Stimulated activated CD4-positive, alpha-beta T cell treated with anti-CD3 and anti-CD28 coated beads, TNF-alpha, amount 100 ng/mL, for 4 hours (primary cell): ENCODE measurements at places on chromosomes 5 and 9.

GRCh38 chr9:36407122-36407723 lies 7.2 kb upstream of the RNF38 start:
- peak; percentile 40 for DNase-seq

DNA sequence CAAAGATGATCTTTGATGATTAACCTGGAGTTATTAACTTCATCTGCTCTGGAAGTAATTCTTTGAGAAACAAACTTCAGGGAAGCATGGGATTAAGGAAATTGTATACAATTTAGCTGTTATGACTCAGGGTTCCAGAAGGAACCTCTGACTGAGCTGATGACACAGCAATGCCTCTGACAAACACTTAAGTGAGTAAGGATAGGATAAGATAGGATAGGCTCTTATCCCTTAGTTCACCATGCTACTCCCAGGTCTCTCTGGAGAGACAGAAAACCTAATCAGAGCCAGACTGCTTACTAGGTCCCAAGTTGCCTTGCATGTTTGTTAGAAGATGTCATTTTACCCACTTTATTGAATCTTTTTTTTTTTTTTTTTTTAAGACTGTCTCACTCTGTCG lies 12.6 kb upstream of the TMEM38B start:
- DNase-seq: no peak

GRCh38 chr9:108133101-108133500 lies 643.5 kb upstream of the KLF4 start:
- DNase-seq: no peak

DNA sequence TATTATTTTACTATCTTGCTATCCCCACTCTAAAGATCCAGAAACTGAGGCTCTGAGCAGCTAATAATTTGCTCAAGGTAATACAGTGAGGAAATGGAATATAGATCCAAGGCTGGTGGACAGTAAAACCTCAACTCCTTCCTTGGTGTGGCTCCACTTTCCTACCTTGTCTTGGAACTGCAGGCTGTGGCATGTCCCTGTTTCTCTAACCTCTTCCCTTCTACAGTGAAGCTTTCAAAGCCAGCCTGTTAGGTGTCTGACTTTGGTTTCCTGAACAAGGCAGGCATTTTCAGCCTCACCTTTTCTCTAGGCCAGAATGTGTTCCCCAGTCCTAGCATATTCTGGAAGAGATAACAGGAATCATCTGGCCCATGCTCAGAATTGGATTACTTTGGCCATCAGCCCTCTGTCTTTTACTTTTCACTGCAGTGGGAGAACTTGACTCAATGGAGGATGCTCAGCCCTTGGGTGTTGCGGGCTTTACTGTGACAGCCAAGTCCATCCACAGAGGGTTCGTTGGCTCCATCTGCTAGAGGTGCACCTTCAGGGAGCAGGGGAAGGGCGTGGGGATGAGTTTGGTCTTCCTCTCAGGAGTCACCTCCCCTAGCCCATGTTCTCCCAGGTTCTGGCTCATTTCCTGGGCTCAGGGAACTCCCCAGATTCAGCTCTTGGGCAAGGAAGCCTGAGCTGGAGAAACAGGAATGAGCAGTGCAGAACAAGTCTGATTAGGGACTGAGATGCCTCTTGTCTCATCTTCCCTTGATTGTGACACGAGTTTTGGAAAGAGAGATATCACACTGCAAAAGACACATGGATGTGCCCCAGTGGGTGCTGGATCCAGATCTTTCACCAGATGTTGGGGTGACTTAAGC lies 1.1 kb downstream of the NIPAL4 start:
- no peak for DNase-seq

- no peak for DNase-seq
Measured at GRCh38 chr5:56152437-56152836, 80.7 kb downstream of the ANKRD55 start.

DNA sequence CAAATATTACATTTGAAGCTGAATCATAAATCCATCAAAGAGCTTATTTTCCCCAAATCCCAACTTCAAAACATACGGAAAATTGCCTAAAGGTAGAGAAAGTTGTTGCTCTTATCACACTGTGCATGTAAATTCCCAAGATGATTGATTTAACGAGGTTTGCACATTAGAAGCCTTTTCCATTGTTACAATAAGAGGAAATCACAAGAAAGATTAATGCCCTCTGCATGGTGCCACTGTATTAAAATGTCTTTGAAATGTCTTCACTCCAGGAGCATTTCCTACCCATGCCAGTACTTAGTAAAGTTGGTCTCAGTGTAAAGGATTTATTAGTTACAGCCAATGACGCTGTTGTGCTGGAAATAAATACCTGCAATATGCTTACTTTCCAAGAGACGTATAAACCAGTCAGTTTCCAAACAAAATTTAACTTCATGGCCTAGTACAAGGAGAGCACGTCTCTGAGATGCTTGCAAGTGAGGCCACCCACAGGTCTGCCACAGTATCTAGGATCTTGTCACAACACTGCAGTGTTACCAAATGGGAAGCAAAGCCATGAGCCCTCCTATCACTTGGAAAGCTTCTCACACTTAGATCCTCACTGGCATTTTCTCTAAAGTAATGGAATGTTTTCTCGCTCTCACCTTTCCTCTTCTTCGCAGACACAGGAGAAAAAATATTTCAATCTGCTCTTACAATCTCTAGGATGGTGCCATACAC lies 112.4 kb downstream of the CETN3 start:
- DNase-seq: no peak
